Activated CD4-positive, CD25-positive, alpha-beta regulatory T cell treated with anti-CD3 and anti-CD28 coated beads, Interleukin-2, amount 50 U/mL, for 72 hours (primary cell): ENCODE measurements at places on chromosomes 3 and 15.

DNA sequence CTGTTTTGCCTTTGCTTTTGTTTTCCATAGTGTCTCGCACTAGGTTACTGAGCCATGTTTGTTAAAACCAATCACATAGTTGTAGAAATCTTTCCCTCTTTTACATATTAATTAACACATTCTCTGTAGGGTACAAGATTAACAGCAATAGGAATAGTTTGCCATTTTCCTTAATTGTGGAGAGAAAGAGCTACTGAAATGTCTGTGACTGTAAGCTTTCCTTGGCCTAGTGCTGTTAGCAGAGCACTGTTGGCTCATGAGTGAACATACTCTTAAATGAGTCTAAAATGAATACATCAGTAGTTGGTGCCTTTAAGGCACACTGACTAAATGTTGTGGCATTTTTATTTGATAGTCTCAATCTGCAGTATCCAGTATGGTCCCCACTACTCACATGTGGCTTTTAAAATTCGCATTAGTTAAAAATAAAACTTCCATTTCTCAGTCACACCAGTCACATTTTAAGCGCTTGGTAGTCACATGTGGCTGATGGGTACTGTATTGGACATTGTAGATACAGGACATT is 28.2 kb downstream of the CHD2 start:
- no peak for DNase-seq

GRCh38 chr3:127174284-127174683 is 18.6 kb upstream of the PRR23E start:
- DNase-seq = no peak

GRCh38 chr3:191414286-191414685 is 46.7 kb upstream of the PYDC2 start:
- no peak for DNase-seq

- no peak for DNase-seq
Observed at GRCh38 chr3:47324278-47324865, 41.6 kb downstream of the KLHL18 start.

DNA sequence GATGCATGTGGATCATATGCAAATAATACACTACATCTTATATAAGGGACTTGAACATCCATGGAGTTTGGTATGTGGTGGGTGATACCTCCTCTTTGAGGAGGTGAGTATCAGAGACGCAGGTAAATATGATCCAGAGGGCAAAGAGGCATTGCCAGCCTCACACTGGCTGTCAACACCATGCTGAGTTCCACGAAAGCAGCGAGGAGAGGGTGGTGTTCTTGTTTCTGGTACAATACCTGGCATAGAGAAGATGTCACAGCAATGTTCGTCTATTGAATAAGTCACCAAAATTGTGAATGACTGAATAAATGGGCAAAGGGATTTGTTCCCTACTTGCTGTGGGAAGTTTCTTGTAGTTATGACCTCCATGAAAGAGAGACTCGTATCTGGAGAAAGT is 182.2 kb downstream of the SNRPN start:
- no peak for DNase-seq
